ENCODE measurements at places on chromosomes 2 and 18. TPM values are rescaled to one million over a fixed set of nuclear protein-coding genes. Genes with fewer than 3 reads are reported as not detected.

DNA sequence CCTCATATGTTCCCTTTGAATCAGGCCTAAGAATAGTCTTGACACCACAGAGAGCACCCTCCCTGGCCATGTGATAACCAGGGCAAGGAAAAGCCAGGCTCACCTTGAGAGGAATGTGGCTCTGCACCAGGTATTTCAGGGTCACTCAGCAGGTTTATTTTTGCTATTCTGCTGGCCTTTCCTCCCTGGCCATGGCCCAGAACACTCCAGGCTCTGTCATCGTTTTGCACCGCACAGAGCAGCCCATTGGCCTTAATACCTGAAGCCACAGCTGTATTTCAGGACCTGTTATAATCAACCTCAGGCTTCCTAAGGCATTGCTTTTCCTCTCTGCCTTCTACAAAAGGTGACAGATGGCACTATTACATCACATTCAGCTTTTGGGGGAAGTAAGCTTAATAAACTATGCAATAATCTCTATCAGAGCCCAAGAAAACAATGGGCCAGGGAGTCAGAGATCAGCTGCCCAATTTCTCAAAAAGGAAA lies 668.3 kb downstream of the IRS1 start:
- no peak overlapping the region for H3K4me3 ChIP-seq
- no peaks in the 10 kb centered on the region for H3K27me3 ChIP-seq
- H3K36me3 ChIP-seq, result no peaks in the 10 kb centered on the region
- H3K27ac ChIP-seq, result no peak overlapping the region

DNA sequence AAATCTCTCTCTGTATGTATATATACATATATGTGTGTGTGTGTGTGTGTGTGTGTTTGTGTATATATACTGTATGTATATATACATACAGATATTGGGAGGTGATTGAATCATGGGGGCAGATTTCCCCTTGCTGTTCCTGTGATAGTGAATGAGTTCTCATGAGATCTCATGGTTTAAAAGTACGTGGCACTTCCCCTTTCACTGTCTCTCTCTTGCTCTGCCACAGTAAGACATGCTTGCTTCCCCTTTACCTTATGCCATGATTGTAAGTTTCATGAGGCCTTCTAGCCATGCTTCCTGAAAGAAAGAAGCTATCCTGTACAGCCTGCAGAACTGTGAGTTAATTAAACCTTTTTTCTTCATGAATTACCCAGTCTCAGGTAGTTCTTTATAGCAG lies 18.8 kb upstream of the CCDC195 start:
- no peaks in the 10 kb centered on the region for H3K4me1 ChIP-seq
- no peaks in the 10 kb centered on the region for H3K36me3 ChIP-seq
- no peak for DNase-seq
- no peak overlapping the region for H3K27ac ChIP-seq
- H3K4me3 ChIP-seq, result no peak overlapping the region

GRCh38 chr2:125167152-125167551 lies 1142.1 kb downstream of the CNTNAP5 start:
- no peaks in the 10 kb centered on the region for H3K4me1 ChIP-seq
- H3K4me3 ChIP-seq, result no peak overlapping the region
- no peaks in the 10 kb centered on the region for H3K27me3 ChIP-seq

- H3K4me1 ChIP-seq, result no peaks in the 10 kb centered on the region
- DNase-seq, result no peak
- H3K27me3 ChIP-seq, result no peaks in the 10 kb centered on the region
- H3K36me3 ChIP-seq, result no peaks in the 10 kb centered on the region
These were observed 105.2 kb downstream of the LYPD6B start for GRCh38 chr2:149143734-149144133.

- no peaks in the 10 kb centered on the region for H3K4me1 ChIP-seq
- no peaks in the 10 kb centered on the region for H3K36me3 ChIP-seq
- DNase-seq, result no peak
- H3K27me3 ChIP-seq, result no peaks in the 10 kb centered on the region
- no peak overlapping the region for H3K4me3 ChIP-seq
These were observed 110.9 kb upstream of the MSTN start for GRCh38 chr2:190173392-190173791.

DNA sequence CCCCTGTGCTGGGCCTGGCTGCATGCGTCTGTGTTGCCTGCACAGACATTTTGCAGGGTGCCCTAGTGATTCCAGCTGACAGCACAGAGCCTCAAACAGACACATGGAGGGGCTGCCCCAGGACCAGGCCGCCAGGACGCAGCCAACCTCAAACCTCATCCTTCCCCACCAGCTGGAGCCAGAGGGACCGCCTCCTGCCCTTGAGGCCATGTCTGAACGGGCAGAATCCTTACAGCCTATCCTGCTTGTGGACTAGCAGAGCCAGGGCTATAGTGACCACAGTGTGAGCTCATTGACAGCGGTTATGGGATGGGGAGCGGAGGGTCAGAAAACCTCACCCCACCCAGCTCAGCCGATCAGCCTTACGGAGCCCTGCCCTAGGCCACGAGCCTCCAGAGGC lies 22.4 kb downstream of the ODC1 start:
- peaks cover 2% of the 10 kb centered on the region for H3K4me1 ChIP-seq
- H3K4me3 ChIP-seq, result no peak overlapping the region
- no peaks in the 10 kb centered on the region for H3K27me3 ChIP-seq

DNA sequence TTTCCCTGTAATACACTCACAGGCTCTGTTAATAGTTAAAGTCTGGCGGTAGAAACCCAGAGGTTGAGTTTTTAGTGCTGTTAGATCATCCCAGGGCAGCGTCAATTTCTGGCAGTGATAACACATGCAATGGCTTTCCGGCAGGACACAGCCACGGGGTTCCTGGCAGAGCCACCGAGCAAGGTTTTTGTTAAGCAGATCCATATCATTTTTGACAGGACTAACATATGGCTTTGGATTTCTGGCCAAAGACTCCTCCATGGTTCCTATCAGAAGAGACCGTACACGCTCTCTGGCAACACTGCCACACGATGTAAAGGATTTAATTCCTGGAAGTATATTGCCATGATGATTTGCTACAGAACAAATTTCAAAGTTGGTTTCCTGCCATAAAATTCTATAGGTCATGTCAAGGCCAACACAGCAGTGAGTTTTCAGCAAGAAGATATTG lies 854.3 kb downstream of the LRRTM4 start:
- no peaks in the 10 kb centered on the region for H3K27me3 ChIP-seq
- no peak overlapping the region for H3K4me3 ChIP-seq
- H3K4me1 ChIP-seq, result no peaks in the 10 kb centered on the region
- H3K36me3 ChIP-seq, result no peaks in the 10 kb centered on the region
- DNase-seq, result no peak
- no peak overlapping the region for H3K27ac ChIP-seq

DNA sequence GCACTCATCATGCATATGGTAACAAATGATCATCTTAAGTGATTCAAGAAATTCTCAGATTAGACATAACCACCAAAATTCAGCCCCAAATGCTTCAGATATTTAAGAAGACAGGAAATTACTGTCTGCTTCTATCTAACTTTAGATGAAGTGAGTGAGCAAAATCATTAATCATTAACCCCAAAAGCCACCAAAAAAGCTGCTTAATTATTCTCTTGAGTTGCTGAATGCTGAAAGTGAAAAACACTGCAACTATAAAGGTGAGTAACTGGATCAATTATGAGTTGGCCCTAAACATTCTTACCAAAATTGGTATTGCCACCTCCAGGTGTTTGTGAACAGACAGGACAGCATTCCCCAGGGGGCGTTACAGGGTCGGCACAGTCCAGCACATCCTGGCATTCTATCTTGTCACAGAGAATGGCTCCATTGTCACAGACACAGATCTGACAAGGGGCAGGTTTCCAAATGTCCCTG lies 69.6 kb downstream of the COL5A2 start:
- no peak overlapping the region for H3K27ac ChIP-seq
- no peaks in the 10 kb centered on the region for H3K4me1 ChIP-seq
- DNase-seq, result no peak
- no peaks in the 10 kb centered on the region for H3K27me3 ChIP-seq
- no peak overlapping the region for H3K4me3 ChIP-seq

DNA sequence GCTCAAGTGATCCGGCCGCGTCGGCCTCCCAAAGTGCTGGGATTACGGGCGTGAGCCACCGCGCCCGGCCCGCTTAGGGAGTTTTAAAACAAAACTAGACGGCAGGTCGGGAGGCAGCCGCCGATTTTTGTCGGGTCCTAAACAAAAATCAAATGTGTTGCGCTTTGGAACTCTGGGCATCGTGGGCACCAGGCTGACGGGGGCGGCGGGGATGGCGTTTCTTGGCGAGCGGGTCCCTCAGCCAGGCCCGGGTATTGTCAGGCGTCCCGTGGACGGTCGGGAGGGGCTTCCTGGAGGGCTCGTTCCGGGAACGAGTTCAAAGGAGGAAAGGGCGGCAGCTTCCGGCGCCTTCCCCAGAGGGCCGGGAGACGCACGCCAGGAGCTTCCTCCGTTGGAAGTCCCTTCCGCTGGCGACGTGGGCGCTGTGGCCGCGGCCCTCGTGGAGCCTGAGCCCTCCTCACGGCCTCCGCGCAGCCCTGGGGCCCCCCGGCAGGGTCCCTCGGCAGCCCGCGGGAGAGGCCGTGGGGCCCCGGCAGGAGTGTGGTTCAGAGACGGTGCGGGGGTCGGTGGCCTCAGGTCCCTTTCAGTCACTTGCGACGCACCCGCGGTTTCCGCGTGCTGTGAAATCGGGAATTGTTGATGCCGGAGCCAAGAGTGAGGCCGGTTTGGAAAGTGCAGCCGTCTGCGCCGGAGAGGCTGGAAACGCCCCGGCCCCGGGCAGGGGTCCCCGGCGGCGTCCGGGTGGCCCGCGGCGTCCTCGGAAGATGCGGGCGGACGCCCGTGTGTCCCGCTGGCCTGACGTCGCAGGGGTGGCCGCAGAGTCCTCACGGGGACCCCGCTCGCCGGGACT lies 59.3 kb downstream of the EMILIN2 start:
- peak overlapping the region; percentile 66 for H3K4me3 ChIP-seq
- H3K27ac ChIP-seq, result peak overlapping the region; percentile 87
- peak; percentile 86 for DNase-seq

- no peak for DNase-seq
- no peak overlapping the region for H3K4me3 ChIP-seq
- no peaks in the 10 kb centered on the region for H3K36me3 ChIP-seq
These were observed 19.6 kb downstream of the B3GNT2 start for GRCh38 chr2:62215306-62216064.

DNA sequence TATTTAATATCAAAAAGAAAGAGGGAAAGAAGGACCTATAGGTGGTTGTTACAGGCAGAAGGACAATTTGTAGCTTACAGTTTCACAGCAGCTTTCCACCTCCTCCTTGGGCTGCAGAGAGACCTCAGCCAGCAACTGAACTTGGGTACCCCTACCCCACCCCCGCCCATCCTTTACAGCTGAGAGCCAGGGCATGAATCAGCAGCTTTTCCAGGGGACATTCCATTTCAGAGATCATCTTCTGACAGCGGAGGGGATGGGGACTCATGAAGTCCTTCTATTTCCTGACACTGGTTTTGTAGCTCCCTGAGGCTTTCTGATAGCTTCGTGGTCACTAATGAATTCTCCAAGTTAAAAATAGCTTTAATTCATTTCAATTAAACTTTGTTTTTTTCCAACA lies 96.4 kb downstream of the ITGB1BP1 start:
- H3K36me3 ChIP-seq, result no peaks in the 10 kb centered on the region
- H3K27me3 ChIP-seq, result no peaks in the 10 kb centered on the region
- H3K27ac ChIP-seq, result no peak overlapping the region

DNA sequence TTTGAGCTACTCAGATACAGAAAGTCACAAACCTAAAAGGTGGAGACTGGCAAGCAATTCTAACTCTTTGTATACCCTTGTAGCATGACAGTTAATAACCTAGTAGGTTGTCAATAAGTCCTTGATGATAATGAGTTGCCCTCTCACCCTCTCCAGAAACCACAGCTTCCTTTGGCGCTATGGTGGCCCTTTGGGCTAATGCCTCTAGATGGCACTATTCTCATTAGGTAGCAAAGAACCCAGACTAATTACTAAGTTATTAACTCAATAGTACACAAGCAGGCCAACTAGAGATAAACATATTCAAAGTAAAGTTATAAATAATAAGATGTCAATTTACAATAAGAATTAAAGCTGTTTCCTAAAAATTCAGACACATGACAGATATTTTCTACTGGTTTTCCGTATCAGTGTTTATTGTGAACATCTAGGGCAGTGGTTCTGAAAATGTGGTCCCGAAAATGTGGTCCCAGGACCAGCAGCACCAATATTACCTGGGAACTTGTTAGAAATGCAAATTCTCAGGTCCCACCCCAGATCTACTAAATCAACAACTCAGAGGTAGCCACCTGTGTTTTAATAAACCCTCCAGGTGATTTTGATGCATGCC lies 41.1 kb downstream of the LDAH start:
- no peaks in the 10 kb centered on the region for H3K36me3 ChIP-seq
- no peaks in the 10 kb centered on the region for H3K4me1 ChIP-seq

- H3K27ac ChIP-seq, result no peak overlapping the region
- H3K27me3 ChIP-seq, result no peaks in the 10 kb centered on the region
- no peaks in the 10 kb centered on the region for H3K36me3 ChIP-seq
These were observed 125.6 kb upstream of the HS6ST1 start for GRCh38 chr2:128444121-128444771.

GRCh38 chr2:15191789-15192188 lies 369.3 kb downstream of the NBAS start:
- H3K36me3 ChIP-seq, result no peaks in the 10 kb centered on the region
- H3K27me3 ChIP-seq, result no peaks in the 10 kb centered on the region
- H3K4me1 ChIP-seq, result no peaks in the 10 kb centered on the region
- DNase-seq, result no peak
- no peak overlapping the region for H3K4me3 ChIP-seq

DNA sequence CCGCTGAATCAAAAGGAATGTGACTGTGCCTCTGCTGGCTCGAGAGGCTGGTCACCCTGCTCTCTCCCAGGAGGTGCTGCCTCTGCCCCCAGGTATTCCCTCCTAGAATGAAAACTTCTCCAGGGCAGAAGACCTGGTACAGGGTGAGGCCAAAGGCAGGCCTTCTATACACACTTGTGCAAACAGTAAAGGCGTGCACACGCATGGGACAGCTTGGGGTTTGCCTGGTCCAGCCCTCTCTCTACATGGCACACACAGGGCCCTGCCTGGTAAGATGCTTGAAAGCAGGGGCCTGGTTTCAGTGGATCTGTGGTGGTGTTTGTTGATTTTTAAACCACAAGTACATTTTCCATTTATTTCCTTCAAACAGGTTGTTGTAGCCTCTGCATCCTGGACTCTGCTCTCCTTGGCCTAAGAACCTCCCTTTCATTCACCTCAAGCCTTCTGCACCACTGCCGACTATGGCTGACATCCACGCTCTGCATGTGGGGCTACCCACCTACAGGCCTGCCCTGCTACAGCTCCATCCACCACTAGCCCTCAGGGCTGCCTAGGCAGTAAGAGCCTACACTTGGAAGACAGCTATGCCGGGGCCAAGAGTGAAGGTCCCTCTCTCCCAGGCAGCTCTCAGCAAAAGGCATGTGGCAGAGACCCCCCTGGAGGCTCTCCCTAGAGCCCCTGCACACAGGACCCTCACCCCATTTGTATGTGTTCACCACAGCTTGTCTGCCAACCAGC lies 190.7 kb downstream of the ZBTB7C start:
- H3K27ac ChIP-seq, result no peak overlapping the region
- peaks cover 6% of the 10 kb centered on the region for H3K4me1 ChIP-seq
- no peaks in the 10 kb centered on the region for H3K27me3 ChIP-seq
- no peaks in the 10 kb centered on the region for H3K36me3 ChIP-seq
- H3K4me3 ChIP-seq, result no peak overlapping the region
- DNase-seq, result no peak

- H3K27me3 ChIP-seq, result no peaks in the 10 kb centered on the region
- no peaks in the 10 kb centered on the region for H3K4me1 ChIP-seq
- DNase-seq, result no peak
- no peaks in the 10 kb centered on the region for H3K36me3 ChIP-seq
- no peak overlapping the region for H3K27ac ChIP-seq
These were observed 276.2 kb downstream of the ASXL3 start for GRCh38 chr18:33854086-33854826.

PRKAG3 gene
- total RNA-seq, result not detected

SLC30A3 gene
- total RNA-seq, result not detected

TMEM18 gene
- total RNA-seq, result 33.6 TPM

DLX2 gene
- total RNA-seq, result 0.12 TPM

PROKR1 gene
- total RNA-seq, result not detected

SERPINB10 gene
- total RNA-seq, result not detected

CENPA gene
- total RNA-seq, result not detected

Measured in ovary (tissue), 10 donors.